Large intestine (tissue), 12 donors: ENCODE measurements at places on chromosomes 16 and 17. TPM values are rescaled to one million over a fixed set of nuclear protein-coding genes. Genes with fewer than 3 reads are reported as not detected.
A peak's percentile ranks its signal among the peaks of the same experiment; 100 is the strongest.

Gene PITPNM3
- polyA plus RNA-seq = 1.4 TPM

Gene MATCAP1
- polyA plus RNA-seq = 29.2 TPM

Gene CEP95
- 87.5 TPM for polyA plus RNA-seq

Gene NOG
- 3.0 TPM for polyA plus RNA-seq

Gene TLCD3B
- 3.2 TPM for polyA plus RNA-seq

Gene VAT1L
- 14.8 TPM for polyA plus RNA-seq

DNA sequence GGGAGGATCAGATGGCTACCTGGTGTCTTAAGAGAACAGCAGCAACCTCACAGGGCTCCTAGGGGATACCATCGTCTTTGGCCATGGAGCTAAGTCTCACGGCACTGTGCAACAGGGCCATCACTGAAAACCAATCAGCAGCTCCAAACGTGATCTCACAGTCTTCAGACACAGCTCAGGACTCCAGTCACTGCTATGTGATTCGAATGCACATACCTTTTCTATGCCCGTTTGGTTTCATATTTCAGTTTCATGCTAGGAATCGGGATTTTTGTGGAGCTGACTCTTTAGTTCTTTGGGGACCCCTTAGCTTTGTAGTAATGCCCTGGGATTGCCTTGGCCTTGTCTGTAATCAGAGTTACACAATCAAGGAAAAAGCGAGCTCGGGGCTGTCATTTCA lies 162.8 kb upstream of the CDH11 start:
- no peak overlapping the region for H3K4me3 ChIP-seq
- H3K27me3 ChIP-seq = no peaks in the 10 kb centered on the region
- H3K36me3 ChIP-seq = no peaks in the 10 kb centered on the region

DNA sequence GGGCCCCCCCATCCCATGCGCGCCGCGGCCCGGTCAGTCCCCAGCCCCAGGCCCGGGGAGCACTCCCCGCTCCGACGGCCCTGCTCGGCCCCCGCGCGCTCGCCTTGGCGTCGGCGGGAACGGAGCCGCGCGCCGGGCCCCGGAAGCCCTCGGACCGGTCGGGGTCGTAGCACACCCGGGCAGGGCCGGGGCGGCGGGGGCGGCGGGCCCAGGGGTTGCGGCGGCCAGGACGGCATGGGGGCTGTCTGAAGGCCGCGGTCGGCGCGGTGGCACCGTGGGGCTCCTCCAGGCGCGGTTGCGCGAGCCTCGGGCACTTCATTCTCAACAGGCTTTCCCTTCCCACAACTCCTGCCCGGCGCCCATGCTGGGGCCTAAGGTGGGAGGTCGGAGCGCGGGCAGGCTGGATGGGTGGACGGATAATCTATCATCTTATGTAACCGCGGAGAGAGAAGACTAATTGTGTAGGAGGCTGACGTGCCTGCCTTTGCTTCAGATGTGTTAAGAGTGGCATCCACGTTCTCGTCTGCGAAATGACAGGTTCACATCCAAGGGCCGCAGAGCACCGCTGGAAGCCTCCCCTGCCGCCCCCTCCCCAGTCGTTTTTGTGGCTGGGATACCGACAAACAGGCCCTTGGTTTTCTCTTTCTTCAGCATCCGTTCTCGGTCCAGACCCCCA lies 708 bp downstream of the BAIAP2 start:
- H3K27me3 ChIP-seq = peaks cover 8% of the 10 kb centered on the region
- peak overlapping the region; percentile 33 for H3K4me3 ChIP-seq
- H3K36me3 ChIP-seq = peaks cover 15% of the 10 kb centered on the region

DNA sequence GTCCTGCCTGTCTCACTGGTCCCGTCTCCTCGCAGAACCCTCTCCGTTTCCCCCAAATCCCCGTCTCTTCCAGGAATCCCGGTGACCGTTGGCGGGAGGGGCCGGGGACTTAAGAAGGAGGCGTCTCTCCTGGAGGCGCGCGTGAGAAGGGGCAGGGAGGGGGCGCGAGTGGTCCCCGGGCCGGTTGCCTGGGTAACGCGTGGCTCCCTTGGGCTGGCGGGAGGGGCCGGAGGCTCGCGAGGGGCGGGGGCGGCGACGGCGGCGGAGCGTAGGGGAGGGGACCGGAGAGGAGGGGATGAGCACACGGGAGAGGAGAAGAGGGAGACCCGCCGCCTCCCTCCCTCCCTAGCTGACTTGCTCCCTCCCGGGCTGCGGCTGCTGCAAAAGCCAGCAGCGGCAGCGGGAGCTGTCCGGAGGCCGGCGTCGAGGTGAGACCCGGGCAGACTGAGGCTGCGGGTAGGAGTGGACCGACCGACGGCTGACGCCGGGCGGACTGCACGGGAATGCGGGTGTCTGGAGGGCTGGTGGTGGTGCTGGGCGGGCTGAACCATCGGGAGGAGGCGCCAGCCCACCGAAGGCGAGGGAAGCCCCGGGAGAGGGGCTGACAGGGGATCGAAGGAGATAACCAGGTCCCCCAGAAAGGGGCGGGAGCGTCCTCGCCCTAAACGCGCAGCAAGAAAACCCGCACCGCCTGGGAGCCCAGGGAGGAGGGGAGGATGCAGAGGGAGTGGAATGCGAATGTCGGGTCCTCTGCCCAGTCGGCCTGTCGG lies at the start of gene PRRT2:
PRRT2 (plus strand) TSS at position 298 of the 770 bp plus-strand sequence. CDS start 862 bp downstream, outside the sequence.
- H3K4me1 ChIP-seq = peaks cover 54% of the 10 kb centered on the region
- peaks cover 14% of the 10 kb centered on the region for H3K27me3 ChIP-seq
- peak within 1 kb of the TSS; percentile 57 for H3K4me3 ChIP-seq
- DNase-seq = peak; percentile 61
- H3K27ac ChIP-seq = peak within 1 kb of the TSS; percentile 92
- peaks cover 22% of the 10 kb centered on the region for H3K36me3 ChIP-seq

DNA sequence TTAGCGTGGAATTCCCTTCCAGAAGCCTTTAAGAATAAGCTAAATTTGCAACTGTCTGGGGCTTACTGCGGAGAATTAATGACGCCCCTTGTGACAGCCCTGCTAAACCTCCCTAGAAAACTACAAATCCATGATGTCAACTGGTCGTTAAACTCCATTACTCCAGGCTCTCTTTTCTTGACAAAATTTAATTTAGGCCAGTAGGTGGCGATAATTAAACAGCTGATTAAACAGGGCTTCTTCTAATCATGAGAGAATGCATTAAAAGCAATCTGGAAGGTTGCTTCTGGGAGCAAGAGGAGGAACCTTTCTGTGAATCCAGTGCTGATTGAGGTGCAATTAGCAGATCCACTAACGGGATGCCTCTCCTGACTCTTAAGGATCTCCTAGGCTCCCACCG lies 8.1 kb upstream of the NLRP1 start:
- no peak for DNase-seq
- no peaks in the 10 kb centered on the region for H3K36me3 ChIP-seq
- no peak overlapping the region for H3K27ac ChIP-seq
- H3K4me3 ChIP-seq = no peak overlapping the region
- no peaks in the 10 kb centered on the region for H3K27me3 ChIP-seq
- no peaks in the 10 kb centered on the region for H3K4me1 ChIP-seq

GRCh38 chr16:17773698-17774101 lies 302.9 kb upstream of the XYLT1 start:
- H3K27ac ChIP-seq = no peak overlapping the region
- H3K27me3 ChIP-seq = no peaks in the 10 kb centered on the region
- no peaks in the 10 kb centered on the region for H3K36me3 ChIP-seq
- no peaks in the 10 kb centered on the region for H3K4me1 ChIP-seq
- no peak overlapping the region for H3K4me3 ChIP-seq

GRCh38 chr16:6570530-6570929 lies 762.1 kb upstream of the RBFOX1 start:
- H3K36me3 ChIP-seq = no peaks in the 10 kb centered on the region
- no peak for DNase-seq
- no peaks in the 10 kb centered on the region for H3K4me1 ChIP-seq
- H3K27ac ChIP-seq = no peak overlapping the region

DNA sequence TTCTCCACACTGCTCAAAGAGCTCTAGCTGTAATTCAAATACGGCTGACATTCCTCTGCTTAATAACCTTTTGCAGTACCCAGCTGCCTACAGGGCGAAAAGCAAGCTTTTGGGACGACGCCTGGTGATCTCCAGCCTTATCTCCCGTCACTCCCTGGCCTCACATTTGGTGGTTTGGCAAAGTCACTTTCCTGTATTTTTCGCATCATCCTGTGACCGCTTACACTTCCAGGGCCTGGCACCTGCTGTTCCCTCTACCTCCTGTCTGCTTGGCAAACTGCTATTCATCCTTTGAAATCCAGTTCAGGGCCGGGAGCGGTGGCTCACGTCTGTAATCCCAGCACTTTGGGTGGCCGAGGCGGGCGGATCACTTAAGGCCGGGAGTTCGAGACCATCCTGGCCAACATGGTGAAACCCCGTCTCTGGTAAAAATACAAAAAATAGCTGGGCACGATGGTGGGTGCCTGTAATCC lies 2.7 kb upstream of the BHLHA9 start:
- H3K4me3 ChIP-seq = peak overlapping the region; percentile 96
- H3K36me3 ChIP-seq = no peaks in the 10 kb centered on the region
- DNase-seq = no peak
- H3K27me3 ChIP-seq = peaks cover 32% of the 10 kb centered on the region
- H3K4me1 ChIP-seq = peaks cover 3% of the 10 kb centered on the region

DNA sequence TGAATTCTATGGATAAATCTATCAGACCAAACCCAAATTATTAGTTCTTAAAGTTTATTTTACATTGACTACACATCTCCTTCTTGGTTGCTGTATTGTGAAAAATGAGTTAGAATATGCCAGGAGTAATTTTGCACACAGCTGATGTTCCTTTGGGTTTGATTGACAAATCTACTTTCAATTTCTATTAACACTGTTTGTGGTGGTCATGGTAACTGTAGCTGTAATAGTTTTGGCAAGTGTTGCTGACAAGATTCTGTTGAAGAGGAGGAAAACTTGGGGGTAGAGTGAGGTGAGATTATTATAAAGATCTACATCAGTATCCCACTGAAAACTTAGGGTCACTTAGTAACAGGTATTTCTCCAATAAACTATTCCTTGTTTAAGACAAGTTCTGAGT lies 30.3 kb downstream of the MRTFB start:
- peaks cover 2% of the 10 kb centered on the region for H3K36me3 ChIP-seq
- no peak overlapping the region for H3K27ac ChIP-seq
- peaks cover 19% of the 10 kb centered on the region for H3K4me1 ChIP-seq
- H3K4me3 ChIP-seq = no peak overlapping the region
- H3K27me3 ChIP-seq = no peaks in the 10 kb centered on the region

DNA sequence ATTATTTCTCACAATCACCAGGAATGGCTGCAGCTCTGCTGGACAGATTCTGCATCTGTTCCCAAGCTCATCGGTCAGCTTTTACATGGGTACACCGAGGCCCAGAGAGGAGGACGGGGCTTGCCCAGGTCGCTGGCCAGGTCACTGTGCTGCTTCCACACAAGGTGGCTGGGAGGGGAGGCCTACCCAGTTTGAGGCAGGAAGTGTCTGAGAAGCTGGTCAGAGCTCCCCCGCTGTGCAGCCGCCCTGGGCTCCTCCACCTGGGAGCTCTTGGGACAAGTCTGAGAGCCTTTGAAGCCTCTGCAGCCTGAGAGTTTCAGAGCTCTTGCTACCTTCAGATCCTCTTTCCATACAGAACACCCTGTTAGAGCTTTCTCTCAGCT lies 143.3 kb downstream of the CLEC16A start:
- peaks cover 11% of the 10 kb centered on the region for H3K4me1 ChIP-seq
- no peaks in the 10 kb centered on the region for H3K27me3 ChIP-seq
- H3K4me3 ChIP-seq = no peak overlapping the region

DNA sequence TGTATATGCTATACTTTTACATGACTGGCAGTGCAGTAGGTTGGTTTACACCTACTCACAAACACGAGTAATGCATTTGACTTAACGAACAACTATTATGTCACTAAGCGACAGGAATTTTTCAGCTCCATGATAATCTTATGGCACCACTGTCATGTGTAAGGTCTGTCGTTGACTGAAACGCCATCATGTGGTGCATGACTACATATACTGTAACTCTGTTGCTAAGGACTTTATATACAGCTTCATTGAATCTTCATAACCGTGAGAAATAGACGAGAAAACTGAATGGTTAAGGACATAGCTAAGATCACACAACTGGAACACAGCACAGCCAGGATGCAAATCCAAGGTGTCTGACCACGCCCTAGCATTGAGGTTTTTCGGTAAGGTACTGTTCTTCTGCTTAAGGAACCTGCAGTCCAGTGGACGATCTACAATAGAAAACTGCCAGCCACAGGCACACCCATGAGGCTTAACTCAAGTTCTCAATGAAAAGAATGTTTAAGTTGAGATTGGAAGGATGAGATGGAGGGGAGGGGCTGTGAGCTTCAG lies 3.3 kb downstream of the CFAP20 start:
- peaks cover 26% of the 10 kb centered on the region for H3K4me1 ChIP-seq
- DNase-seq = no peak
- no peaks in the 10 kb centered on the region for H3K27me3 ChIP-seq
- H3K4me3 ChIP-seq = no peak overlapping the region
- no peaks in the 10 kb centered on the region for H3K36me3 ChIP-seq

DNA sequence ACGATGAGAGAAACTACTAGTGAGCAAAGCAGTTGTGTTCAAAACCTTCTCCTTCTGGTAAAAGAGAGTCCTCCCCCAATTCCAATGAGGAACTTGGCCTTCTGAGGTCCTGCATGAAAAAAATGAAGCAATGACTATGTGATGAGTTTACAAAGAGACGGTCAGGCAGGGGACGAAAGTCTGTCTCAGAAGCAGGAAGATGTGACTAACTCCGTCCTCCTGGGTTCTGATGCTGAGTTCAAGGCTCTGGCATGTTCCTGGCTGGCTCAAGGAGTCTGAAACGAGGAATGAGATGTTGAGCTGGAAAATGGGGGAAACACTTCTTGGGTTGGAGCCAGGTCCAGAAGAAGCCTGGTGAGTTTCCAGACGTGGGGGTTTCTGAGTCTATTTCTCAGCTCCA lies 129.6 kb downstream of the CPPED1 start:
- H3K27ac ChIP-seq = no peak overlapping the region
- no peaks in the 10 kb centered on the region for H3K27me3 ChIP-seq
- DNase-seq = no peak
- no peak overlapping the region for H3K4me3 ChIP-seq

GRCh38 chr17:4329838-4330237 lies 36.6 kb downstream of the UBE2G1 start:
- no peak overlapping the region for H3K4me3 ChIP-seq
- no peak overlapping the region for H3K27ac ChIP-seq
- no peaks in the 10 kb centered on the region for H3K4me1 ChIP-seq
- DNase-seq = no peak
